D341Med (cell line): ENCODE measurements at places on chromosomes 3 and 15.

GRCh38 chr3:149514471-149514870 lies 40.0 kb downstream of the TM4SF4 start:
- DNase-seq: no peak

DNA sequence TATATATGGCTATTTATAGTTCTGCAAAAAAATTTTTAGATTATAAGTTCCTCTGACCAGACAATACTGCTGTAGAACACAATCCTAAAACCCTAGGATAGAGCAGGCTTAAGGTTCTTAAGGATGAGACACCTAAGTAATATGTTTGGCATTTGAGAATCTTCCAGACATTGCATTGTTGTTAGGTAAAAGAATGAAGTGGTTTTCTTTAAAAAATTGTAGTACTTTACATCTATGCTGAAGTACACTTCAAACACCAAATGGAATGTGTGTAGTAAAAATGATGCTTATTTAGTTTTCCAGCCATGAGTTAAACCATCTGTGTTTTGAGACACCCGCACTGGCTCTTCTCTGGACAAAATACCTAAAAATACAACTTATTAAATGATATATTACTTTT lies 857.7 kb downstream of the OTOL1 start:
- DNase-seq: no peak

GRCh38 chr15:69979262-69979661 lies 118.5 kb downstream of the TLE3 start:
- DNase-seq: no peak

GRCh38 chr15:39624806-39625205 lies 43.9 kb downstream of the THBS1 start:
- DNase-seq: no peak

- no peak for DNase-seq
These were observed 53.8 kb downstream of the CDCP1 start for GRCh38 chr3:45092132-45093031.

DNA sequence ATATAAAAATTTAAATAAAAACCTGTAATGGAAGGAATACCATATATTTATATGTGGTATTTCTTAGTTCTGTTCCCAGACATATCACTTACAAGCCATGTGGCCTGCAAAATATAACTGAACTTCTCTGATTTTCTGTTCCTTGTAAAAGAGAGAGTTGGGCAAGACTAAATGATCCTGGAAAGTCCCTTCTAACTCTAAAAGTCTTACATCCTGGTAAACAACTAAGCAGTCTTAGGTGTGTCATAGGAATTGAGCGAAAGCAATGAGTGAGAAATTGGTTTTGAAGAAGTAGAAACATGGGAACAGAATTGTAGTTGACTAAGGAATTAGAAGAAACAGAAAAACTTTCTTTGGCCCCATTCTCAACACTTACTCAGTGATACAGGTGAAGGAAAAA lies 25.3 kb upstream of the IL20RB start:
- no peak for DNase-seq

- no peak for DNase-seq
These were observed 136.0 kb upstream of the PTPRG start for GRCh38 chr3:61425356-61425755.

DNA sequence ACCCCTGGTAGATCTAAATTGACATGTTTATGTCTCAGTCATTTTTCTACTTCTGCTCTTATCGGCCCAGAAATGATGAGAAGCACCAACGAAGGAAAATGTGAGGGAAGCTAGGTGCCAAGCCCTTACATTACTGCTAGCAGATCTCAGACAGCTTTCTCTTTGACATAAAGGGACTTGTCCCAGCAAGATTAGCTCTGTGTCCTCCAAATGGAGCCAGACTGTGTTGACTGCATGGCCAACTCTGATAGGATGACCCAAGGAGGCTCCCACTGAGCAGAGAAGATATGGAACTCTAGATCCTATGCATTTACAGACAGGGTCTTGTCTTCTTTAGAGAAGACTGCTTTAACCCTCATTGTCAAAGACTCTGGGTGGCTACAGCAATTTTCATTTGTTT lies 2.8 kb upstream of the MCTP2 start:
- no peak for DNase-seq

GRCh38 chr3:111904376-111905241 lies 45.5 kb downstream of the PHLDB2 start:
- no peak for DNase-seq

- DNase-seq: peak; percentile 80
These were observed 589 bp downstream of the NEIL1 start for GRCh38 chr15:75347222-75348033.

GRCh38 chr3:60182697-60183096 lies 1068.6 kb downstream of the FHIT start:
- no peak for DNase-seq

- no peak for DNase-seq
These were observed 487.6 kb downstream of the NAALADL2 start for GRCh38 chr3:175346573-175347356.

DNA sequence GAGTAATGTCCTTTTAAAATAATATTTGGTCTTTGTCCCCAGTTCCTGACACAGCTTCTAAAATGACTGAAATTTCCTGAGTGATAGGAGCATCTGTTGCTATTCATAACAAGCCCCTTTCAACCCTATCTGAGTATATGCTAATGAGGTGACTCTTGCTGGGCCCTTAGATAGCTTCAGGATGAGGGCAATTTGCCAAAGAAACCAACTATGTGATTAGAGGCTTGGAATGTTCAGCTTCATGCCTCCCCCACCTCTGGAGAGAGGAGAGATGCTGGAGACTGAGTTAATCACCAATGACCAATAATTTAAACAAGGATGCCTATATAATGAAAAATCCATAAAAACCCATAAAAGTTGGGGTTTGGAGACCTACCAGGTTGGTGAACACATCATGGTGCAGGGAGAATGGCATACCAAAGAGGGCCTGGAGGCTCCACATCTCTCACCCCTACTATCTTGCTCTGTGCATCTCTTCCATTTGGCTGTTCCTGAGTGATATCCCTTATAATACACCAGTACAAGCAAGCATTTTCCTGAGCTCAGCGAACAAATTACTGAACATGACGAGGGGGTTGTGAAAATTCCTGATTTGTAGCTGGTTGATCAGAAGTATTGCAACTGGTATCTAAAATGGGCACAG lies 189.2 kb downstream of the ECT2 start:
- no peak for DNase-seq

DNA sequence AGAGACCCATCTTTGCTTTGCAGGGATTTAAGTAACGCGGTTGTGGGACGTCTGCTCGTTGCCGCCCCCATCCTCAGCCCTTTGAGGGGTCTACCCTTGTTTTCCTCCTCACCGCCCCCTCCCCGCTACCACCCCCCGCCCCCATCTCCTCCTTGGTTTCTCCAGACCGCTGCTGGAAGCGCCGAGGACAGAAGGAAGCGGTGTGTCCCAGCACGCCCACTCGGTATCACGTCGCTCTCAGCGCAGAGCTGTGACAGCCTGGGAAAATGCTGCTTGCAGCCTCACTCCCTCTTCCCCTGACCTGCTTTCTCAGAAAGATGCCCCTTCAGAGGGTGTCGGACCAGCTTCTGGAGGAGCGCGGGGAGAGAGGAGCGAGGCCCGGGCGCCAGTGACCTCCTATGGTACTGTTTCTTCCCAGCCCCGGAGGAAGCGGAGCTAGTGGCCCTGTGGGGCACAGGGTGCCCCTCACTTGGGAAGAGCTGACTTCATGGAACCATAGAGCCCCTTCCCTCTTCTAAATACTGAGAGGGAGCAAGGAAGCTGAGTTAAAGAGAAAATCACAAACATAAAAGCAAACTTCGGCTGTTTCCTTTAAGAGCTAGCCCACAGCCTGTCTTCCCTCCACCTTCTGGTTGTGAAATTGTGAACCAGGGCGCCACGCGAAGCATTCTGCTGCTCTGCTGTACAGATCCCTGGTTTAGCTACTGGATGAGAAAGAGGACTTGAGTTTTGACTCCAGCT lies 698 bp downstream of the IL1RAP start:
- DNase-seq: peak; percentile 43
